GM13976 (cell line): ENCODE measurements at places on chromosomes 5 and 9.

- DNase-seq, result no peak
These were observed 289.7 kb upstream of the DAP start for GRCh38 chr5:11050596-11051304.

DNA sequence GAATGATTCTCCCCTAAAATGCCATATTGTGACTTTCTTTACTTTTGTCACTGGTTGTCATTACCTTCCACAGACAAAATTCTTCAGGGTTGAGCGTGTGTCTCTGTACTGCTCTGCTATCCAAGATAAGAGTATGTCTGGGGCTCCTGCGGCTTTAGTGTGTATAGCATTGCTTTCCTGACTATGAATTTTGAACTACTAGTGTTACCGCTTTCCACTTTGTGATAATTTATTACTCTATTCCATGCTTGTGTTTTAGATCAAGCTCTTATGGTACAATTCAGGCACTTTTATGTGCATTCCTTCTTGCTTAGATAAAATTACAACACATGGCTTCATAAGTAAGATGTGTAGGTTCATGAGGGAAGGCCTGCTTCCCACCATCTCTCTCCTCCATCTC lies 51.5 kb upstream of the MEF2C start:
- DNase-seq, result no peak

DNA sequence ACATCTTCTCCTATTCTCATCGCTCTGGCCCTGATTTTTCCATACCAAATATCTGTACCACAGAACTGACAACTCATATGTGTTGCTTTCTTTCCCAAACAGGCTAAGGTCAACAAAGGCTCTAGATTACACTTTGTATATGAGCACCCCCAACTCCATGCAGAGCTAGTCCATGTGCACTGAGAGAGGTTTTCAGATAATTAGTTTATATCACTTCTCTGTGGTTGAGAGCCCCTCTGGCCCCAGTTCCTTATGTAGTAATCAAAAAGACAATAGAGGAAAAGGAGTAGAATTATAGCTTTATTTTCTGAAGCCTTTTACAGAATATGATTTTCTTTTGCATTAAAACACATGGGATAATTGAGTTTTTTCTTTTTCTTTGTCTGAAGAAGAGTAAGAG lies 120.0 kb downstream of the TRIO start:
- DNase-seq, result no peak

DNA sequence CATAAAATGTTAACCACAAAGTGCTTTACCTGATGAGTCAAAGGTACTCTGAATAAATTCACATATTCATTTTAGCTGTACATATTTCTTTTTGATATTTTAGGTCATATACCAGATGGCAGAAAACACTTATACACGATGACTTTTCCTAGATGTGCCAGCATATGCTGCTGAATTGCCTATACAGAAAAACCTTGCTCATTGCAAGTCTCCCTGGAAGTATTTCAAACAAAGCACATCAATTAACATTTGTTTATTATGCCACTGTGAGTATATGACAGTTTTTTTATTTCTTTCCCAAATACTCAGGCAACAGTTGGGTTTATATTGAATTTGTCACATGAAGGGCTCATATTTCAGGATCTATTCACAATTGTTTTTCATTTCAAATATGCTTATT lies 180.8 kb downstream of the TMEM232 start:
- DNase-seq, result no peak

GRCh38 chr5:112210430-112211005 lies 208.6 kb downstream of the EPB41L4A start:
- no peak for DNase-seq

DNA sequence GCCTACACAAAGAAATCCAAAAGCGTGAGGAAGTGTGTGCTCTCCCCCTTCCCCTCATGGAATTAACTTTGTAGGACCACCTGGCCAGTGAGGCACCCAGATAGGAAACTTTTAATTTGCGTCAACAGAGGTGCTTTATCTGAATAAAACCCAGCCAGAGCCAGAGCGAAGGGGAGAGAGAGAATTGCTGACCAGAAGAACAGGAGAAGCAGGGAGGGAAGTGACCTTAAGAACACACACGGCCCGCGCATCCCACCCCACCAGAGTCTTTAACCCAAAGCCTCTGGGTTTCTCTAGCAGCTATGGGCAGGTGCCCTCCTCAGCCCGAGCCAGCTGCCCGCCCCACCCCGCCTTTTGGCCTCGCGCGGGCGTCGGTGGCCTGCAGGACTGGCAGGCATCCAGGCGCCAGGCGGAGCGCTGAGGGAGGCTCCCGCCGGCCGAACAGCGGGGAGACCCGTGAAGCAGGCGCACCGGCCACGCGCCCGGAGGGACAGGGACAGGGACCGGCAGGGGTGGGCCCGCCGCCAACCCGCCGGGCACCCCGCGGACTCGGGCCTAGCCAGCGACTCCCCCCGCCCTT lies 580 bp downstream of the ERAP1 start:
- peak; percentile 70 for DNase-seq
